ENCODE measurements at places on chromosomes 11 and 22. TPM values are rescaled to one million over a fixed set of nuclear protein-coding genes. Genes with fewer than 3 reads are reported as not detected.

DNA sequence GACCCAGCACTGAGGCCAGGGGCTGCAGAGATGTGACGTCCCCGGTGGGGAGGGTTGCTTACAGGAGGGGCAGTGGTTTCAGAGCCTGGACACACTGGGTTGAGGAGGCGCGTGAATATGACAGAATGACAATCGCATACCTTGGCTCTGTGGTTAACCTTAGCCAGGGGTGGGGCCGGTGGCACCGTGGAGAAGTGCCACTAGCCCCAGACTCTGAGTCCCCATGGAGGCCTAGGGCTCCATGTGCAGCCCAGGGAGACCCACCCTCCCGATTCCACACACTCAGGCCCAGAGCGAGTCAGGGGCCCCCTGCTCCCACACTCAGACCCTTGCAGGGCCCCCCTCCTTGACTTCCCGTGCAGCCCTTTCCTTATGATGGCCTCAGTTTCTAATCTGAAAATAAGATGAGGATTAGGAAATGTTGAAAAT, 3.6 kb upstream of the ACR start:
- H3K4me3 ChIP-seq = no peak overlapping the region
- no peak for DNase-seq
- peaks cover 19% of the 10 kb centered on the region for H3K27me3 ChIP-seq
- H3K36me3 ChIP-seq = no peaks in the 10 kb centered on the region
- peaks cover 5% of the 10 kb centered on the region for H3K4me1 ChIP-seq
- H3K27ac ChIP-seq = no peak overlapping the region

DNA sequence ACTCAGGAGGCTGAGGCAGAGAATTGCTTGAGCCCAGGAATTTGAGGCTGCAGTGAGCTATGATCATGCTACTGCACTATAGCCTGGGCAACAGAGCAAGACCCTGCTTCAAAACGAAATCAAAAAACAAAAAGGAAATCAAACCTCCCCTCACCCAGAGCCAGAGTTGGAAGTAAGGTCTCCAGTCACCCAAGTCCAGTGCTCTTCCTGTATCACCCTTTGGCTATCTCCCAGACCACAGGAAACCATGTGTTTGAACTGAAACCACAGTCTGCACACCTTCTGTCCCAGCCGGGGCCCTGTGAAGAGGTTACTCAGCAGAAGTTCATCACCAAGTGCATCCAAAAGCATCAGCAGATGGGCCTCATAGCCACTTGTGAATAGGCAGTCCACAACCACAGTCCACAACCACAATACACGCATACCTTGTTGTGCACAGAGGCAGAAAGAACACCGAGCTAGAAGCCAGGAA, 4.6 kb downstream of the MYH9 start:
- H3K27ac ChIP-seq = peak overlapping the region; percentile 91
- peaks cover 33% of the 10 kb centered on the region for H3K36me3 ChIP-seq
- no peaks in the 10 kb centered on the region for H3K27me3 ChIP-seq
- DNase-seq = no peak
- peak overlapping the region; percentile 73 for H3K4me3 ChIP-seq

The POLA2 gene
- 6.2 TPM for total RNA-seq

DNA sequence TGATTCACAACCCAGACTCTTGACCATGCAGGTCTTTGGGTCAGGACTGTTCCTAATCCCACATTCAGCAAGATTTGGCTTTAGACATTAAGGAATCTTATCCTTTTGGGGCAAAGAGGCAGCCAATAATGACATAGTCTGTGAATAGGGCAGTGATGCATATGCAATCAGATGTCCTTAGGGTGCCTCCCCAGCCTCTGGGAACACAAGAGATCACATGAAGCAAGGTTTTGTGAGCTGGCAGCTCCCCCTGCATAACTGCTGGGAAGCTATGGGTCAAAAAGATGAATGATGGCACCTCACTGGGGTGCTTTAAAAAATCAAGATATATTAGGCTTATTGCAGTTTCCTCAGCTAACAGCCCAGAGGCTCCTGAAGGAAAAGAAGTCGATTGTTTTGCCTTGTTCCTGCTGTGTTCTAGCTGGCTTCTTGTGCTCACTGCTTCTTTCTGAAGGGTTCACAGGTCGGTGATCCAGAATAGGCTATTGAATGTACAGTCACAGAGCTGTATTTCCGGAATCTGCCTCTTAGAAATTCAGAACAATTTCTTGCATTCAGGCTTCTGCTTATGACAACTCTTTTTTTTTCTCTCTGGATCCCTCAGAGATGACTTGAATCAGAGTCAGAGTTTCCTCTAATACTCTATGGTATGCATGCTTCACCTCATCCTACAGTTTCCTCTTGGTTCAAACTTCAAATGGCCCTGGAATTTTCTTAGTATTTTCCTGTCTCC, 31.7 kb downstream of the INSC start:
- no peak for DNase-seq
- H3K27ac ChIP-seq = peak overlapping the region; percentile 5
- no peaks in the 10 kb centered on the region for H3K27me3 ChIP-seq

- no peak overlapping the region for H3K4me3 ChIP-seq
- H3K27ac ChIP-seq = no peak overlapping the region
- no peaks in the 10 kb centered on the region for H3K27me3 ChIP-seq
- peaks cover 23% of the 10 kb centered on the region for H3K4me1 ChIP-seq
- peaks cover 18% of the 10 kb centered on the region for H3K36me3 ChIP-seq
These were observed 132.2 kb downstream of the NAV2 start for GRCh38 chr11:19844806-19845205.

The LZTR1 gene
- total RNA-seq = 87.0 TPM
